Upper lobe of right lung (tissue), 1 donor: ENCODE measurements at places on chromosomes 13 and 19.

- H3K36me3 ChIP-seq, result no peaks in the 10 kb centered on the region
- no peaks in the 10 kb centered on the region for H3K27me3 ChIP-seq
- H3K27ac ChIP-seq, result peak overlapping the region; percentile 77
- peak overlapping the region; percentile 75 for H3K4me3 ChIP-seq
Observed at GRCh38 chr13:42041684-42042035, 6.8 kb upstream of the DGKH start.

DNA sequence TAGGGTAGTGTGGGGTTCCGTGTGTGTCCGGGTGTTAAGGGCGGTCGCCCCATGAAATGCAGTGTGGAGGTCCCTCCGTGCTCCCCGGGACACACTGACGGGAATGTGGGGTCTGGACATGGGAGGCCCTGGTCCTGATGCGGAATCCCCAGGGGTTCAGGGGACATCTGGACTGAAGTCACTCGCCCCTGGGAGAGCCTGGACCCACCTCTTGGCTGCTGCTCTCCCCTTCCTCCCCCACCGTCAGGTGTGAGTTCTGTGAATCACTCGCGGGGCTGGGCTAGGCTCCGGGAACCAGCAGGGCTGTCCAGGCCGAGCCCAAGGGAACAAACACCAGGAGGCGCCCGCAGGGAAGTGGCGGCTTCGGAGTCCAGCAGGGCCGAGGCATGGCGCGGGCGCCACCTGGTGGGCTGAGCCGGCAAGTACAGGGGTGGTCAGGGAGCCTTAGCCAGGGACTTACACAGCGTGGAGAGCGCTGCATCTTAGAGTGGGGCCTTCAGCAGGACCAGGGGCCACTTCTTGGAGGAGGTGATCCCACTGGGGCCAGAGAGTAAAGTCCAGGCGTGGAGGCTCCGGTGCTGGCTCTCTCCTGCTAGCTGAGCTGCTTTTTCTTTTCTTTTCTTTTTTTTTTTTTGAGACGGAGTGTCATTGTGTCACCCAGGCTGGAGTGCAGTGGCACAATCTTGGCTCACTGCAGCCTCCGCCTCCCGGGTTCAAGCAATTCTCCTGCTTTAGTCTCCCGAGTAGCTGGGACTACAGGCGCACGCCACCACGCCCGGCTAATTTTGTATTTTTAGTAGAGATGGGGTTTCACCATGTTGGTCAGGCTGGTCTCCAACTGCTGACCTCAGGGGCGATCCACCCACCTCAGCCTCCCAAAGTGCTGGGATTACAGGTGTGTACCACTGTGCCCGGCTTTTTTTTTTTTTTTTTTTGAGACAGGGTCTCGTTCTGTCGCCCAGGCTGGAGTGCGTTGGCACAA lies 20.1 kb downstream of the WTIP start:
- peaks cover 4% of the 10 kb centered on the region for H3K4me1 ChIP-seq
- no peaks in the 10 kb centered on the region for H3K27me3 ChIP-seq
- H3K27ac ChIP-seq, result no peak overlapping the region
- H3K36me3 ChIP-seq, result no peaks in the 10 kb centered on the region
- DNase-seq, result peak; percentile 96

DNA sequence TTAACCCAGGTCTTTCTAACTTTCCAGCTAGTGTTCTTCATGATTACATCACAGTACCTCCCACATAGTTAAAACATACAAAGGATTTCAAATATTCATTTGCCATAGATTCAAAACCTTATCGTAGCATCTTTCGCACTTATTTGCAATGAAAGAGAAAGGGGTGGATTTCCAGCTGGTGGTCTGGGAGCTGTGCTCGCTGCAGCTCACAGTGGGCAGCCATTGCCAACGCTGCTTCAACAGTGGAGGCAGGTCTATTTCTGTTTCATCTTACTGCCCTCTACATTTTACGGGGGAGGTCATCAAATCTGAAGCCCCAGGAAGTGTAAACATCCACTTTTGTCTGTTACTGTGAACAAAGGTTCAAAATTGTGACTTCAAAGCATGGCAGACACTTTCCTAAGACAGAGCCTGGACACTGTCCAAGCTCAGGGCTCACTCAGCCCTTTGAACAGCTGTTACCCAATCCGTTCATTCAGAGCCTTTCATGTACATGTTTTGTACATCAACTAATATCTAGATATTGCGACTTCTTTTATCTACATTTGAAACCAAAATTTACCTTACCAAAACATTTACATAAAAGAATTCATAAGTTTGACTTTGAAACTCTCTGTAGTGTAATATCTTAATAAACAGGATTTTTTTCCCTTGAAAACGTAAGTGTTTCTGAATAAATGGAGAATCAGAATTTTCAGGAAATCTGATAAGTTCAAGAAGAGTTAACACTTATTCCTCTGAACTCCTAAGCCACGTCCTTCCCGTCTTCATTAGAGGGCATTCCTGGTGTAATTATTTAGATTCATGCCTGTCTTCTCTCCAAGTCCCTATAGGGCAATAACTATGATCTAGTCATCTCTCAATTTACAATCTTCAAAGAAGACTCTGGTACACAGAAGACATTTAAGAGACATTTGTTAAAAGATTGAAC lies 25.1 kb downstream of the STARD13 start:
- H3K4me1 ChIP-seq, result peaks cover 61% of the 10 kb centered on the region
- no peaks in the 10 kb centered on the region for H3K27me3 ChIP-seq
- peak overlapping the region; percentile 6 for H3K27ac ChIP-seq
- DNase-seq, result no peak
- no peak overlapping the region for H3K4me3 ChIP-seq

DNA sequence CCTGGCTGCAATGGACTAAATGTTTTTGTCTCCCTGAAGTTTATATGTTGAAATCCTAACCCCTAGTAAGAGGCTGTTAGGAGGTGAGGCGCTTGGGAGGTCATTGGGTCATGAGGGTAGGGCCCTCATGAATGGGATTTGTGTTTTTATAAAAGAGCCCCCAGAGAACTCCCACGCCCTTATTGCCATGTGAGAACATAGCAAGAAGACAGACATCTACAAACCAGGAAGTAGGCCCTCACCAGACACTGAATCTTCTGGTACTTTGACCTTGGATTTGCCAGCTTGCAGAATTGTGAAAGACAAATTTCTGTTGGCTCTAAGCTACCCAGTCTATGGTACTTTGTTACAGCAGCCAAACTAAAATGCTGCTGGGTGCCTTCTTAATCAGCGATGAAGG lies 96.1 kb upstream of the SPATA13 start:
- DNase-seq, result no peak
- H3K4me3 ChIP-seq, result no peak overlapping the region
- no peaks in the 10 kb centered on the region for H3K36me3 ChIP-seq
- peaks cover 3% of the 10 kb centered on the region for H3K4me1 ChIP-seq

DNA sequence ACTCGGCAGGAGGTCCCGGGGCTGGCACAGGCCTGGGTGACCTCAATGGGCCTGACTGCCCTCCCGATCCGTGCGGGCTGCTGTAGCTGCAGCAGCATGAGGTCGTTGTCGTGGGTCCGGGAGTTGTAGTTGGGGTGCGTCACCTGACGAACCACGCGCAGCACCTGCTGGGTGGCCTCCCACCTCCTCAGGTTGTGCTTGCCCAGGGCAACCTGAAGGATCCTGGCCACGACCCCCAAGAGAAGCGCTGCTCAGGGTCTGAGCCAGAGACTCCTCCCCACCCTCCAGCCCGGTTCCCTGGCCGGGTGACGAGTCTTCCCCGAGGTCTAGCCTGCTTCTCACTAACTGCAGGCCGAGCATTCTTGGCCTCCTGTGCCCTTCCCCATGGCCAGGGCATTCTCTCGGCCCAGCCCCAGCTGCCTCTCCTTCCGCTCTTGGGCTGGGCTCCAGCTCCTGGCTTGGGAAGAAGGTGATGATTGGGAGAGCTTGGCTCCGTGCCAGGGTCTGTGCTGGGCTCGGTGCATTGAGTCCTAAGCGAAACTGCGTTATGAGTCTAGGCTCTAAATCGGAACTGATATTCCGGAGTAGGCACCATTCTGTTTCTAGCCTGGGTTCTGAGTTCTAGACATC lies 3.1 kb downstream of the KLK14 start:
- H3K4me1 ChIP-seq, result no peaks in the 10 kb centered on the region
- no peak for DNase-seq
- no peak overlapping the region for H3K27ac ChIP-seq
- H3K27me3 ChIP-seq, result peaks cover 6% of the 10 kb centered on the region
- no peaks in the 10 kb centered on the region for H3K36me3 ChIP-seq

GRCh38 chr13:26017196-26017921 lies 34.5 kb downstream of the SHISA2 start:
- no peak overlapping the region for H3K4me3 ChIP-seq
- H3K4me1 ChIP-seq, result peaks cover 21% of the 10 kb centered on the region
- peak; percentile 83 for DNase-seq
- peak overlapping the region; percentile 51 for H3K27ac ChIP-seq

DNA sequence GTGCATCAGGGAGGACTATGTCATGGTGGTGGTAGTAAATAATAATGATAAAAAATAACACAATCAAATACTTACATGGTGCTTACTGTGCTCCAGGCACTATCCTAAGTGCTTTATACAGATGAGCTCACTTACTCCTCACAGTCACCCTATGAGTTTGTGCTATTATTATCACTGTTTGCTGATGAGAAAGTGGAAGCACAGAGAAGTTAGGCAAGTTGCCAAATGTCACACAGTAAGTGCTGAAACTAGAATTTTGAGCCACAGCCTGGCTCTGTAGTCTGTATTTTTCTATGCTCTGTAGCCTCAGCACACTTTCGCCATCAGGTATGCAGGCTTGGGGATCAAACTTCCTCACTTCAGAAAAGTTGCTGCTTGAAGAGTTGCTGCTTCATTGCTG lies 46.6 kb downstream of the HTR2A start:
- DNase-seq, result no peak
- H3K27ac ChIP-seq, result no peak overlapping the region
- no peaks in the 10 kb centered on the region for H3K4me1 ChIP-seq

DNA sequence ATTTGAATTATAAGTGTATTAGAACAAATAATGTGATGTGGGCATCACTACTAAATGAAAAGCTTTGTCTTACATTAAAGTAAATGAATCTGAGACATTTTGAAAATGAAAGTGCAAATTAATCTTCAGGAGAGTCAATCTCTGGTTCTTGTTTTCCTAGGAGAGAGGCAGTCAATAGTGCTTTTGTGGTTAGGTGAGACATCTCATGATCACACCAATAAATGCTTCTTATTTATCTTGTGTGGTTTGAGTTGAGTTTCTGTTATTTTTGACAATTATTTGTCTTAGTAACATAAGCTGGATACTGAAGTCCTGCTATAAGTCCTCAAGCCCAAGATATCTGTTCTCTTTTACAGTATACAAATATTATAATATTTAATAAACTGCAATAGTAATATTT lies 1378.0 kb upstream of the PCDH9 start:
- H3K36me3 ChIP-seq, result no peaks in the 10 kb centered on the region
- no peaks in the 10 kb centered on the region for H3K4me1 ChIP-seq
- no peaks in the 10 kb centered on the region for H3K27me3 ChIP-seq
- no peak overlapping the region for H3K4me3 ChIP-seq

DNA sequence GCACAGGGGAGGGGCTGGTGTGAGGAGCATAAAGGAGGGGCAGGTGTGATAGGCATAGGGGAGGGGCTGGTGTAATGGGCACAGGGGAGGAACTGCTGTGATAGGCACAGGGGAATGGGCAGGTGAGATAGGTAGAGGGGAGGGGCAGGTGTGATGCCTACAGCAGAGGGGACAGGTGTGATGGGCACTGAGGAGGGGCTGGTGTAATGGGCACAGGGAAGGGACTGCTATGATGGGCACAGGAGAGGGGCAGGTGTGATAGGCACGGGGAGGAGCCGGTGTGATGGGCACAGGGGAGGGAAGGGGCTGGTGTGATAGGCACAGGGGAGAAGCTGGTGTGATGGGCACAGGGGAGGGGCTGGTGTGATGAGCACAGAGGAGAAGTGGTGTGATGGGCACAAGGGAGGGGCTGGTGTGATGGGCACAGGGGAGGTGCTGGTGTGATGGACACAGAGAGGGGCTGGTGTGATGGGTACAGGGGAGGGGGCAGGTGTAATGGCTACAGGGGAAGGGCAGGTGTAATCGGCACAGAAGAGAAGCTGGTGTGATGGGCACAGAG lies 39.5 kb upstream of the POP4 start:
- peaks cover 4% of the 10 kb centered on the region for H3K27me3 ChIP-seq
- H3K4me3 ChIP-seq, result no peak overlapping the region
- H3K4me1 ChIP-seq, result no peaks in the 10 kb centered on the region
- H3K36me3 ChIP-seq, result no peaks in the 10 kb centered on the region
- no peak for DNase-seq
- H3K27ac ChIP-seq, result no peak overlapping the region

DNA sequence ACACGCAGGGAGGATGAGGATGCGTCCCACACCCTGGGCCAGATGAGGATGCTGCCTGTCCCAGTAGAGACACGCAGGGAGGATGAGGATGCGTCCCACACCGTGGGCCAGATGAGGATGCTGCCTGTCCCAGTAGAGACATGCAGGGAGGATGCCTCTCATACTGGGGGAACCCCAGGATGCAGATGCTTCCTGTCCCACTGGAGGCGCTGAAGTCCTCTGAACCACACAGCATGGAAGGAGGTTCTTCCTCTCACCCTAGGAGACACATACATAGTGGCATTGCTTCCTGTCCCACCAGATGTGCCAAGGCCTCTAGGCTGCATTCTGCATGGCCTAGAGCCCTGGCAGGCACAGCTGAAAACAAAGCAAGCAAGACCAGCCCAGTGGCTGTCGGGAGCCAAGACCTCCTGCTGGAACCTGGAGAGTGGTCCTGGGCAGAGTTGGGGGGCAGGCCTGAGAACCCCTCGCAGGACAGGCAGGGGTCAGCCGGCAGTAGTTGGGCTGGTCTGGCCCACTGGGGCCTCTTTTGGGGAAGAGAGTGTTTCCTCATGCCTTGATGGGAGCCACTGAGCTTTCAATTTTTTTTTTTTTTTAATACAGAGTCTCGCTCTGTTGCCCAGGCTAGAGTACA lies 4.3 kb downstream of the HPN start:
- peaks cover 26% of the 10 kb centered on the region for H3K4me1 ChIP-seq
- no peaks in the 10 kb centered on the region for H3K27me3 ChIP-seq
- no peak for DNase-seq
- no peak overlapping the region for H3K27ac ChIP-seq
- no peaks in the 10 kb centered on the region for H3K36me3 ChIP-seq

- H3K27me3 ChIP-seq, result no peaks in the 10 kb centered on the region
- H3K36me3 ChIP-seq, result no peaks in the 10 kb centered on the region
- peaks cover 6% of the 10 kb centered on the region for H3K4me1 ChIP-seq
- no peak for DNase-seq
Observed at GRCh38 chr19:49474542-49474924, 518 bp downstream of the FLT3LG start.

GRCh38 chr19:33434886-33435705 lies 61.6 kb downstream of the CEBPG start:
- no peak overlapping the region for H3K4me3 ChIP-seq
- H3K36me3 ChIP-seq, result no peaks in the 10 kb centered on the region
- no peaks in the 10 kb centered on the region for H3K27me3 ChIP-seq
- peak; percentile 57 for DNase-seq
- H3K4me1 ChIP-seq, result no peaks in the 10 kb centered on the region
